Activated CD8-positive, alpha-beta T cell treated with anti-CD3 and anti-CD28 coated beads for 36 hours (primary cell): ENCODE measurements at places on chromosomes 2 and 18.
A peak's percentile ranks its signal among the peaks of the same experiment; 100 is the strongest.

DNA sequence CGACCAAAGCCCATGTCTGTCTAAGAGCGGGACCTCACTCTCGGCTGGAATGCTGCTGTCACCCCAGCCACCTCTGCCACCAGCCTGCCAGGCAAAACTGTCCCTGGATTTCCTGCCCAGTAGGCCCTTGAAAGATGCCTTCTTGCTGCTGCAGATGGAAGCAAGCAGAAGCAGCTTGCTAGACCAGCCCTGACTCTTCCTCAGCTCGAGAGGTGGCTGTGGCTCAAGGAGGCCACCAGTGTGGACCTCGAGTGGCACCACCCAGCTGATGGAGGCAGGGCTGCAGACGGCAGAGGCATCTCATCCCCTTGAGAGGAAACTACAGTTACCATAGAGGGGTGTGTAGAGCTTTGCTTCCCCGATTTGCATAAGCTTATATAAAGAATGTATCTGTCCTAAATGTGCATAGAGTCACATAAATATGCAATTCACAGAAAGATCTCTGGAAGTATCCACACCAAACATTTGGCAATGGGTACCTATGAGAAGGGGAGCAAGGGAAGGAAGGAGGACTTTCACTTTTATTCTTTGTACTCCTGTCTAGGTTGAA lies 20.6 kb downstream of the ADCY3 start:
- no peak for DNase-seq

GRCh38 chr2:31083234-31083993 lies 54.8 kb downstream of the GALNT14 start:
- DNase-seq, result no peak

- no peak for DNase-seq
These were observed 129.7 kb downstream of the MAP3K20 start for GRCh38 chr2:173205375-173205774.

DNA sequence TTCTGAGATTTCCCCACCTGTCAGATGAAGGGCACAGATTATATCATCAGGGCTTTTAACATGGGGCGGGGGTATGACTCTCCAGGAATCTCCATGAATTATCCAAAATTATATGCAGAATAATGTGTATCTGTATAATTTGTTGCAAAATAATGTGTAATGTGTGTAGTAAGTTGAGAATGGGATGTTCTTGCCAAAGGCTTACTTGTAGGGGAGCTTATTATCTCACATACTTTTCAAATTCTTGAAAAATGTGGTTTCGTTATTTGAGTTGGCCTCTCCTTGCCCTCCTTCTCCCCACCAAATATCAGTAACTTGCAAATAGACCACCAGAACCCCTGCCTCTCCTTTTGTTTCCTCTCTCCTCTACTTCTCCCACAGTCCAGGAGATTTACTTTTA lies 35.6 kb downstream of the UBR3 start:
- no peak for DNase-seq

DNA sequence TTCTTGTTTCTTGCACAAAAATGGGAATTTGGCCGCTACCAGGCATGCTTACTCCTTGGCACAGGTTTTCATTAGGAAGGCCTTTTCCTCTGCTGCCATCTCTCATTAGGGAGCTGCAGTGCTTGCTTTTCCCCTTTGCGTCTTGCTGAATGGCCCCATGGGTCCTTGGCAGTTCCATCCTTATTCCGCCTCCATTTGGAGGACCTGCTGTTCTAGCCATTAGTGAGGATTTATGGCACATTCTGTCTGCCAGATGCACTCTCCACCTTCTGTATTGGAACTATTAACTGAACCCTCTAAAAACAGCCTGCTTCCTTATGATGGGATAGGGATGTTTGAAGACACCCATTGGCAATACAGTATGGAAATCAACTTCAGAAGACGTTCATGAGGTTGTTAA lies 103.5 kb upstream of the NOSTRIN start:
- DNase-seq, result no peak

- peak; percentile 70 for DNase-seq
These were observed 70.9 kb downstream of the AFF3 start for GRCh38 chr2:100071335-100072043.

DNA sequence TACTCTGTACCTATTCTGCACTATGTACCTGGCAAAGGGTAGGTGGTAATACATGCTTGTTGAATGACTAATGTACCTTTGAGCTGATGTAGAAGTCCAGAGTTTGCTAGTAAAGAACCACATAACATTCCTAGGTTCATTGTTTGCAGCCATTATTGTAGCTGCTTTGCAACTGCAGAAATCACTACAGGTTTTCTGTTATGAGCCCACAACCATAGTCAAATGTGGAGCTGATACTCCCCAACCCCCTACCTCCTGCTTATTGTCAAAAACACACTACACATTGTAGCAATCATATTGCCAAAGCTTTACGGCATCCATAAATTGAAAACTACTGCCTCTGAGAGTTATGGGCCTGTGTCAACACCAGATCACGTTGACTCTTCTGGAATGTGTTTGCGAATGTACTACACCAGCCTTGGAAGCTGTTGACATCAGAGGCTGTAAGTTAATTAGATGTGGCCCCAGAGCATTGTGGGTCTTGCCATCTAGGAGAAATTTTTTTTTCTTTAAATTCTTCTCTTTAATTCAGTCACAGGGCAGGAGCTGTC lies 187.0 kb downstream of the AGPS start:
- no peak for DNase-seq

- no peak for DNase-seq
These were observed 160.0 kb downstream of the EIPR1 start for GRCh38 chr2:3217646-3218045.

GRCh38 chr2:177740700-177741099 lies 331.9 kb downstream of the PDE11A start:
- no peak for DNase-seq

DNA sequence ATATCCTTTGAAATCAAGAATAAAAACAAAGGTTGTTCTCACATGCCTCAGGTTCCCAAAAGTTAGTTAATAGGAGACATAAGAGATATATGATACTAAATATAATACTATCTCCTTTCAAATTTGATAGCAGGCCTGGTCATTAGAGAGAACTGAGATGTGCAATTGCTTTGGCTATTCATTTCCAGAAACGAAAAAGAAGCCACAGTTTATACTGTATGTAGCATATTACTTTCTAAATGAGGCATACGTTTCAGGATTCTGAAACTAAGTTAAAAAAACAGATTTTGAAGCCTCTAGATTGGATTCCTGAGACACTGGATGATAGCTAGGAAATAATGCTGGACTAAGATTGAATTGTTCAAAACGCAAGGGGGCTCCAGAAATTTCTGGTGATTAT lies 7.1 kb downstream of the PPP1R1C start:
- no peak for DNase-seq

GRCh38 chr2:71250935-71251334 lies 24.0 kb upstream of the PAIP2B start:
- no peak for DNase-seq

- DNase-seq, result no peak
These were observed 52.9 kb upstream of the EML6 start for GRCh38 chr2:54670485-54671009.

GRCh38 chr2:74763962-74764428 lies 69.9 kb upstream of the HK2 start:
- no peak for DNase-seq

- no peak for DNase-seq
These were observed 108.0 kb downstream of the AFF3 start for GRCh38 chr2:100034431-100034830.

DNA sequence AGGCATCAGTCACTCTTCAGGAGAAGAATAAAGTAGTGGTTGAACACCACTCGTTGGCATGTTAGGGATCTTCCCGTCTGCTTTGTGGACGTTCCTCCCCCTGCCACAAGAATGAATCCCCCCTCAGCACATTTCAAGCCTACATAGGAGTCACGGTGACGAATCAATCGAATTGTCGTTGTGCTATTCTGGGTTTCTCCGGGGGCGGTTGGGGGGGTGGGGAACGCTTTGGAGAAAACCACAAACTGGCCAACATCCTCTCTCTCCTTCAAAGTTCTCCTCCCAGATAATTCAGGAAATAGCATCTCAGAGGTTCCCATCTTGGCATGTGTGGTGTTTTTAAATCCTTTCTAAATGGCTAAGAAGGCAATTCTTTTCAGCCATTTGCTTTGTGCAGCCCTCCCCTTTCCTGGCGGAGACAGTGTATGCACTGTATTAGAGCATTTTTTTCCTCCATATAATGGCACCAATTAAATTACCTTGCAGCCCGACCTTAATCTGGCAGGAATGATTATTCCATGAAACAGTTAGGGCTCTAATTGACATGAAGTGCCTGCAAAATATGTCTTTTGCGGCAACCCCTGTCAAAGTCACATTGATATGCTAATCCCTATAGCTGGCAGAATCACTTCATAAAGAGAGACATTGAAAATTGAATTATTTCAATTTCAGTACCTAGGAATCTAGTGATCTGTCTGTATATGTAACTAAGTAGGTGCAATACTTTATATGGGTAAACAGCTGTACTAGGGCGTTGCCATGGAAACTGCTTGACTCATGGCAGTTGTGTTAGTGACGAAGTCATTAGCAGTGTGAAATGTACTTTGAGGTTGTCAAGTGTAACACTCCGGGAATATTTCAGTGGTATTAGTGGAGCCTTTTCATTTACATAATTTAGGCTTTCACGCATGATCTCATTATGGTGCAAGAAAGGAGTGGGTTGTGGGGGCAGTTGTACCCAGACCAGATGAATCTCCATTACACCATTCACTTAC lies 323.4 kb upstream of the SLC14A2 start:
- DNase-seq, result no peak

- no peak for DNase-seq
These were observed 128.2 kb upstream of the IL1R2 start for GRCh38 chr2:101863534-101863933.

GRCh38 chr18:54671291-54671881 lies 80.3 kb downstream of the DYNAP start:
- no peak for DNase-seq

DNA sequence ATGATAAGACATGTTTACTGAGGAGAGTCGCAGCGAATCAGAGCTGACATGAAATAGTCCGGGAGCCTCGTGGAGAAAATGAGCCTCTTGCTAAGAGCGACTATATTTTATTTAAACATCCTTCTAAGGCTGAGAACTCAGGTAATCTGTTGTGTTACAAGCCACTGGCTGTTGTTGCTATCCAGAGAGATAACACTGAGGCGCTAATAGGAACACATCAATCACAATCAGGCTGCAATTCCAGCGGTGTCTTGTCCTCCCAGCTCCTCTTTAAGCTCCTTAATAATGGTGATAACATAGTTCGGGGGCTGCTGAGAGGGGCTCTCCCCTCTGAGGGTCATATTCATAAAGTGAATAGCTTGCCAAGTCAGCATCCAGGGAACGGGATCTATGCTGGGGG lies 95.1 kb downstream of the INSIG2 start:
- DNase-seq, result no peak

- no peak for DNase-seq
These were observed 44.8 kb upstream of the ARHGAP15 start for GRCh38 chr2:143084462-143084861.

- DNase-seq, result no peak
These were observed 38.7 kb downstream of the DCDC2C start for GRCh38 chr2:3741867-3742602.

GRCh38 chr2:98852932-98853331 lies 83.1 kb downstream of the CRACDL start:
- DNase-seq, result no peak

GRCh38 chr2:217611056-217611455 lies 391.7 kb downstream of the TNS1 start:
- DNase-seq, result peak; percentile 19

GRCh38 chr18:80133124-80133523 lies 24.1 kb downstream of the ADNP2 start:
- DNase-seq, result no peak

DNA sequence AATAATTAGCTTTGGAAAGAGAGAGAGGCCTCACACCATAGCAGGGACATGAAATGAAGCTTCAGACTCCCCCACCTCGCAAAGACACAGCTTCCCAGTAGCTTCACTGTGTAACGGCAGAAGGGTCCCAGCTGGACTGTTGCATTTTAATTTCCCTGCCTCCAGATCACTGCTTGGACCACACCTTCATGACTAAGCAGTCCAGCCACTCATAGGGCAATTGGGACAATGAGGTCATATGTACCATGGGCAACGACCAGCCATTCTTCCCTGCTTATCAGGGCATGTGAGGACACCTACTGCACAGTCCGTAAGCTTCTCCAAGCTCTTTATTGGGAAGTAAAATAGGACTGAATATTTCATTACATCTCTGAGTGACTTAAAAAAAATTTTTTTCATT lies 183.0 kb downstream of the MREG start:
- no peak for DNase-seq

DNA sequence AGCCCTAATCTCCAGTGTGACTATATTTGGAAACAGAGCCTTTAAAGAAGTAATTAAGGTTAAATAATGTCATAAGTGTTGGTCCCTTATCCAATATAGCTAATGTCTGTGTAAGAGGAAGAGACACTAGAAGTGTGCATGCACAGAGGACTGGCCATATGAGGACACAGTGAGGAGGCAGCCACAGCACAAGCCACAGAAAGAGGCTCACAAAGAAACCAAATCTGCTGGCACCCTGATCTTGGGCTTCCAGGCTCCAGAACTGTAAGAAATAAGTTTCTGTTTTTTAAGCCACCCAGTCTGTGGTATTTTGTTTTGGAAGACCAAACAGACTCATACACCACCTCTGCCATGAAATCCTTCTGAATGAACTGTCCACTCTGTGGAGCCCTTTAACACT lies 186.4 kb upstream of the SLC39A10 start:
- no peak for DNase-seq

DNA sequence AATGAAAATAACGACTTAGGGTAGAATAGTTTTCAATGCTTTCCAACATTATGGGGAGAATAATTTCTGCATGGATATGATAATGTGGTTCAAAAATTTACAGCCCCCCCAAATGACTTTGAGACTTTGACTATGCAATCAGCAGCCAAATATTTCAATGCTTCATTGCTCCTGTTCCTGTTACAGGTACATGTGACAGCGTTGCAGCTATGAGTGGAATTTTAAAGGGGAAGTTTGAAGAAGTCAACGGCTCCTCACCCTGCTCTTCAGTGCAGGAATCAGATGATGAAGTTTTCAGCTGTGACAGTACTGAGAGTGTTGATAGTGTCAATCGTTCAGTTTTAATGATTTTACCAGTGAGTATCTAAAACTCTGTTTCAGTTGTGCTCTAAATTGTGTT lies 25.1 kb downstream of the CSRNP3 start:
- no peak for DNase-seq

- DNase-seq, result no peak
These were observed 189.1 kb upstream of the COL3A1 start for GRCh38 chr2:188785061-188785460.

DNA sequence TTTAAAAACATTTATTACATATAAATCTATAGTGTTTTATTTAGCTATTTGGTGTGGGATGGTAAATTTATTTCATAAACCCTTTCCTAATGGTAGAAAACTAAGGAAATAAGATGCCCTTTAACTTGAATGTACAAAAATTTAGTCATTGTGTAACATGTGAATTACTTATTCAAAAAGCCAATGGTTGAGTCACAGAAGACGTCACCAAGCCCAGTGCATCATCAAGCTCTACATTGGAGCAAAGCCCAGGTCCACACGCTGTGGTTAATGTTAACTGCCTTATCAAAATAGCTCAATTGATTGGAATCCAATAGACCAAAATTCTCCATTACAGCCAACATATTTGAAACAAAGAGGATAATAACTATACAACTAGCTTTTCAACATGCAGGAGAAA lies 145.5 kb upstream of the LYPD1 start:
- no peak for DNase-seq

GRCh38 chr2:178824181-178824580 lies 17.0 kb upstream of the TTN start:
- no peak for DNase-seq

- DNase-seq, result no peak
These were observed 233.4 kb upstream of the COPS8 start for GRCh38 chr2:236852100-236852976.

GRCh38 chr2:230900336-230900995 lies 24.6 kb downstream of the GPR55 start:
- no peak for DNase-seq
